ENCODE measurements at places on chromosomes 11 and 22.

DNA sequence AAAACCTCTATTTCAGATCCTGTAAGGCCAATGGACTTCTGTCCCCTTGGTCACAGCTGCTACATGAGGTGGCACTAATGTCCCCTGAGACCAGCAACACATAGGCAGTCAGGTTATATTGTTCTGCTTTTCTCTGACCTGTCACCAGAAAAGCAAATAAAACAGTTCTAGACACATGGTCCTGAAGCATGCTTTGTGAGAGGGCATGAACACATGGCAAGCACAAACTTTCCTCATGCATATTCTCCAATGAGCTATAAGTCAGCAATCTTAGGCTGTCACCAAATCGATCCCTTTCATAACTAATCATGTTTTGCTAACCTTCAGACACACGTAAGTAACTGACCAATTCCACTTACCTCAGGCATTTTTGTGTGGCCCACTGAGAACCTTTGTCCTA, 225.4 kb upstream of the ZC3H12C start:
- DNase-seq = no peak

GRCh38 chr22:47275605-47276449, 513.4 kb downstream of the TBC1D22A start:
- peak; percentile 31 for DNase-seq

DNA sequence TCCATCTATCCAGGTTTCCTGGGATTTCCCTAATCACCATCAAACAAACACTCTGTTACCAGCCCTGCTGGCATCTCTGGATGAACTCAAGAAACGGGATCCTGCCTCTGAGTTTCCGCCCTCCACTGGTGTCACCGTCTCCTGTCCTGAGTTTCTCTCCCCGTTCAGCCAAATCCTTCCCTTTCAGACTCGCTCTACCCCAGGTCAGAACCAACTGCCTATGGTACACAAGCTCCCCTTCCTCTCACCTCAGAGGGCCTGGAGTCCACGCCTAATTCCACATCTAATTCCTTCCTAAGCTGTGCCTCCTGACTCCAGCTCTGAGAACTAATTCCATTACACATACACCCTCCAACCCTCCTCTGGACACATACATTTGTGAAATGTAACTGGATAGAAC, 96.1 kb downstream of the SHANK2 start:
- no peak for DNase-seq

DNA sequence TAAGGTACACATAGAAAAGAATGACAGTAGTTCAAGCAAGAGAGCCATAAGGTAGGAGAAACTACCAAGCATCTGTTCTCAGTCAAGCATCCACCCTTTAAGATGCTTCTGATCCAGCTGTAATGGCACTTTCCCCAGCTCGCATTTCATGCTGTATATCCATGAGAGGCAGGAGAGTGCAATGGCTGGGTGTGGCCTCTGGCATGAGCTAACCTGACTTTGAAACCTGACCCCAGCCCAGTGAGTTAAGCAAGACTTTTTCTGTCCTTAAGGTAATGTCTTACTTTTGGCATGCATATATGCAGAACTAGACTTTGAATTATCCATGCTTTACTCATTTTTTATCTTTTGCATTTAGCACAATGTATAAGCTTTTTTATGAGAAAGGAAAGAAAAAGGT, 79.8 kb upstream of the CNTN5 start:
- no peak for DNase-seq

DNA sequence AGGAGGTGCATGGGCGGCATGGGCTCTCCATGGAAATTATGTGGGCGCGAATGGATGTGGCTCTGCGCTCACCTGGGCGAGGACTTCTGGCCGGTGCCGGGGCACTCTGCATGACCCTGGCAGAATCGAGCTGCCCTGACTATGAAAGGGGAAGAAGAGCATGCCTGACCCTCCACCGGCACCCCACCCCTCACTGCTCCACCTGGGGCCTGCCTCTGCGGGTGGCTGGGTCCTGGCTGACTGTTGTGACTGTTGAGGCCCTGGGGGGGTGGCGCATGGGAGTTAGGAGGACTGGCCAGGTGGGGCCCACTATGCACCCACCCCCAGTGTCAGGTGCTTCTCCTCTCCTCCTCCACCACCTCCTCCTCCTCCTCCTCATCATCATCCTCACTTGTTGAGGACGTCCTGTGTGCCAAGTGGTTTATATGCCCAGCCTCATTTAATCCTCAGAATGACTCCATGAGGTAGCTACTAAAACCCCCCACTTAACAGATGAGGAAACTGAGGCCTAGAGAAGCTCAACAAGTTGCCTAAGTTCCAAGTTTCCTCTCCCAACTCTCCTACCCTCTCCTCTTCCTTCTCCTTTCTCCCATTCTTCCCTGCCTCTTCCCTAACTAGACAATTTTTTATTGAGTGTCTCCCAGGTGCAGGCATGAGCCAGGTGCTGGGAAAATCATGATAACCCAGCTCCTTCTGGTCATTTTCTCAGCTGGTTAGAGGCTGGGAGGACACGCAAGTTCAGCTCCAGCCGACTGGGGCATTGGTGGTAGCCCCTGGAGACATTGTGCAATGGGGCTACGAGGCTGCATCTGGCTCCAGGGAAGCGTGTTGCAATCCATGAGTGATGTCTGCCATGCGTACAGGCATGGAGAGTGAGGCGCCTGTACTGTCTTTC, 2.3 kb downstream of the MYEOV start:
- no peak for DNase-seq

DNA sequence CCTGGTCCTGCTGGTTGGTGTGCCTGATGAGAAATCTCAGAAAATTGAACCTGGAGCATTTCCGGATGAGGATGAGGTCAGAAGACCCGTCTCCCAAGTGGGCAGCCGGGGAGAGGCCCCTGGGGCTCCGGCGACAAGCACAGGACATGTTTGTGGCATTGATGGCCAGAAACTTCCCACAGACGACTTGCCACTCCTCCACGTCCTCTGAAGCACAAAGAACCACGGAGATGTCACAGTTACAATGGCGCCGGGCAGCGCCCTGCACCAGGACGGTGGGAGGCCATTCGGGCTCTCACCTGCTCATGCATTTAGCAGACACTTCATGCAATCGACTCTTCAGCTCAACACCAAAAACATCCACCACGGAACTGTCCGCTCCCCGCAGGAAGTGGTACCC, 46.5 kb downstream of the CERK start:
- no peak for DNase-seq

GRCh38 chr22:30041881-30042280, 38.4 kb upstream of the HORMAD2 start:
- no peak for DNase-seq

DNA sequence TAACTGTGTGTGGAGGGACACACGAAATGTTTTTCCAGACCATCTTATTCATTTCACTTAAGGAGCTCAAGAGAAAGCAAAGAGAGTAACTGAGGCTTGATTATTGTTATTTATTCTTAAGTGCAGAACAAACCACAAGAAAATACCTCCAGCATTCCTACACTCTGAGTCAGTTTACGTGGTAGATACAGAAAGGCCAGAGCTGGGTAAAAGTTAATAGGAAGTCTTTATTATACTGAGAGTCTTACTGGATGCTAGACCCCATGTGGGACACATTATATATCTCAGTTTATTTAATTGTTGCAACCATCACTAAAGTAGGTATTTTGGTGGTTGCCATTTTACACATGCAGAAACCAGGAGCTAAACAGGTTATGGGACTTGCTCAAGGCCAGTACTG, 261.4 kb upstream of the POU2AF2 start:
- DNase-seq = no peak

DNA sequence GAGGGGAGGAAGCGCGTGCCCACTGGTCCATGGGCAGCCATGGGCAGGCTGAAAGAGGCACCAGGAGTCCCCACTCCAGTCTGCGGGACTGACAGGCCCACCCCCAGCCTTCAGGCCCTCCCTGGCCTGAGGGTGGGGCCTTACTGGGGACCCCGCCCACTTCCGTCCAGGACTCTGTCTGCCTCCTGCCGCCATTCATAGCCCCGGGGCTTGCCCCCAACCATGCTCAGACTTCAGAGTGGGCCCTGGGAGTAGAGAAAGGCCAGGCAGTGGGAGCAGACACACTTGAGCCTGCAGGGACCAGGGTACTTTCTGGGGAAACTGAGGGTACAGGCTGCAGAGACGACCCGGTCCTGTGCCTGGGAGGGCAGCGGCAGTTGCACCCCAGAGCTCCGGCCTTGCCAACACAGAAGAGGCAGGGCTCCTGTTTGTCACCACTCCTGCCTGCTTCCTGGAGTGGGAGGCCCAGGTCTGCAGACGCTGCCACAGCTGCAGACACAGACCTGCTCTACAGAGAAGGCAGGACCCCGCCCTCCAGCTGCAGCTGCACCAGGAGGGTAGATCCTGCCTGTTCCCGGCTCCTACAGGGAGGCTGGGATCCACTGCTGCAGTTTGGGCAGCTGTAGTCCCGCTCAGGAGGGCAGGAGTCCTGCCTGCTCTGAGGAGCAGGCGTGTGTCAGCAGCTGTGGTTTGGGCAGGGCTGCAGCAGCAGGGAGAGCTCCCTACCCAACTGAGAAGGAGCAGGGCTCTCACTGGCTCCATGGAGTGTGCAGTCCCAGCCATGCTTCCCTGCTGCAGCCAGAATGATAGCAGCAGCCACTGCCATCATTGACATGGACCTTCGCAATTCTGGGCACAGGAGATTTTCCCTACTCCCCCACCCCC, 387.9 kb upstream of the ANO3 start:
- no peak for DNase-seq

- DNase-seq = peak; percentile 19
Observed at GRCh38 chr11:9600644-9601036, 27.2 kb downstream of the WEE1 start.

DNA sequence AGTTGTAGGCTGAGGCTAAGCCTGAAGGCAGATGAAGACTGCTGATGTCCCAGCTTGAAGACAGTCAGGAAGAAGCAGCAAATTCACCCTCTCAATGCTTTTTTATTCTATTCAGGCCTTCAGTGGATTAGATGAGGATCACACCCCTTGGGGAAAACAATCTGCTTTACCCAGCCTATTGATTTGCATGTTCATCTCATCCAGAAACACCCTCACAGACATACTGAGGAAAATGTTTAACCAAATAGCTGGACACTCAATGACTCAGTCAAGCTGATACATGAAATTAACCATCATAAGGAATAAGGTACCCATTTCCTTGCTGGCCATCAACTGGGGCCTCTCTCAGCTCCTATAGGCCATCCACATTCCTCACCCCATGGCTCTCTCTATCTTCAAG, 549.9 kb upstream of the CCDC90B start:
- no peak for DNase-seq

- DNase-seq = no peak
Observed at GRCh38 chr22:46617207-46617985, 2.8 kb upstream of the GRAMD4 start.

DNA sequence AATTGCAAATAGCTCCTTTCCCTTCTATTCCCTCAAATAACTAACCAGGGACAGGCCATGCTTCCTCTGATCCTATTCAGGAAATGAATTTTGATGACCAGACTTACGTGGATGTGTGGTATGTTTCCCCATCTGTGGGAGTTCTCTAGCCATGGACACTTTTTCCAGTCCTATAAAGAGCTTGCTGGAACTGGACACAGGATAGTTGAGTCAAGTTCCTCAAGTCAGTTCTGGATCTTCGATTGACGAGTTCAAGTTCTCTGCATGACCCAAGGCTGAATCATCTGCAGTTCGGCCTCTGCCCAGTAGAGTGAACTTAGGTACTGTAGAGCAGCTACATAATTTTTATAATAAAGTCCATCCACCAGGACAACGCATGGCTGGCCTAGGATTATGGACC, 52.7 kb upstream of the CCND1 start:
- no peak for DNase-seq

DNA sequence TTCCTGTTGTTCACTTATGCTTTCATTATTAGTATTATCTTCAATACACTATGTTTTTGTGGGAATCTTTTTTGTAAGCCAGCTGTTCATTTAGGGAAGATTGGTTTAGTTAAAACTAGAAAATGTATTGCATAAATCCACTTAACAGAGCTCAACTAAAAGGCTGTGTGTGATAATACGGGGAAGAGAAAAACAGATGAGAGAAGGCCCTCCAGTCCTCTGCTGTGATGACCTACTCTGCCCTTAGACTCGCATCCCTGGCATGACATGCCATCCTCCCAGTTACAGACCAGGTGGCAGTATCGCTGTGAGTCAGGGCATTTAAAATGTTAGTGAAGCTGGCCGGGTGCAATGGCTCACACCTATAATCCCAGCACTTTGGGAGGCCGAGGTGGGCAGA, 173.4 kb upstream of the TTC12 start:
- DNase-seq = no peak

GRCh38 chr11:28169816-28170215, 61.6 kb downstream of the METTL15 start:
- DNase-seq = no peak

GRCh38 chr11:73141031-73141308, 1.1 kb downstream of the FCHSD2 start:
- DNase-seq = no peak

GRCh38 chr11:20973940-20974559, 304.7 kb downstream of the NELL1 start:
- DNase-seq = no peak

- peak; percentile 44 for DNase-seq
Observed at GRCh38 chr11:17734418-17734911, at the start of gene KCNC1. Gene KCNC1, plus strand, starts transcription at chr11:17734781. Its CDS starts 1,222 bp downstream, at chr11:17736003.

- DNase-seq = no peak
Observed at GRCh38 chr11:115924744-115925567, 420.7 kb upstream of the CADM1 start.

GRCh38 chr11:18791207-18791968, at the start of gene PTPN5:
Gene PTPN5, minus strand, starts transcription at chr11:18791798. Its CDS starts 19,840 bp downstream, at chr11:18771958.
- no peak for DNase-seq

- no peak for DNase-seq
Observed at GRCh38 chr11:18408558-18409291, 3.4 kb upstream of the LDHC start.

DNA sequence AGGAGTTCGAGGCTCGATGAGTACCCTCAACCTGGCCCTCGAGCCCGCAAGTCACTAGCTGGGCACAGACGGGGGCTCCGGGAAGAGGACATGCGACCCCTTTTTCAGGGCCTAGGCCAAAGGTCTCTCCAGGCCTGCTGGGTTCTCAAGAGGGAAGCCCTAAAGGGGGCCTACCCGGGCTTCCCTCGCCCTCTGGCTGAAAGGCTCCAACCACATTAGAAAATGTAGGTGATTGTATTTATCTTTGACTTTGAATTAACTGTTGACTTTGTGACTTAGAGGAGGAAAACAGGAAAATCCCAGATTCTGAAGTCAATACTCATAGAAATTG, 7.3 kb upstream of the PAX6 start:
- no peak for DNase-seq

- DNase-seq = peak; percentile 85
Observed at GRCh38 chr11:118929501-118930093, 3.9 kb upstream of the BCL9L start.

DNA sequence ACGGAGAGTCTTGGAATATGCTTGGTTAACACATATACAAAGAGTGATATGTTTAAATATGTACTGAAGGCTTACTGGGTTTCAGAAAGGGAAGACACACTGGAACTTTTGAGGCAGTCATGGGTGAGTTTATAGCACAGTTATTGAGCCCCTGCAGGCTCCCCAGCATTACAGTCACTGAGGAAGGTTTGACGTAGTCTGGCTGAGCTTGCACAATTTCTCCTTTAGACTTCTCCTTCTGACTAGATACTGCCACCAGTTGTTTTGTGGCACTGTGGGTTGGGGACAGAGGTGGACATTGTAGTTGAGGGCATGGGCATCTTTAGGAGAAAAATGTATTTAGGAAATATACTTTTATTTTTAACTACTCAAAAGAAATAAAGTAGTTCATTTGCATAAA, 285.4 kb downstream of the C11orf87 start:
- no peak for DNase-seq
